ENCODE measurements at places on chromosomes 2 and 18.

- DNase-seq: no peak
These were observed 633.4 kb downstream of the DPP10 start for GRCh38 chr2:115075800-115076199.

- no peak for DNase-seq
These were observed 2.4 kb upstream of the RNF144A start for GRCh38 chr2:6914828-6915227.

DNA sequence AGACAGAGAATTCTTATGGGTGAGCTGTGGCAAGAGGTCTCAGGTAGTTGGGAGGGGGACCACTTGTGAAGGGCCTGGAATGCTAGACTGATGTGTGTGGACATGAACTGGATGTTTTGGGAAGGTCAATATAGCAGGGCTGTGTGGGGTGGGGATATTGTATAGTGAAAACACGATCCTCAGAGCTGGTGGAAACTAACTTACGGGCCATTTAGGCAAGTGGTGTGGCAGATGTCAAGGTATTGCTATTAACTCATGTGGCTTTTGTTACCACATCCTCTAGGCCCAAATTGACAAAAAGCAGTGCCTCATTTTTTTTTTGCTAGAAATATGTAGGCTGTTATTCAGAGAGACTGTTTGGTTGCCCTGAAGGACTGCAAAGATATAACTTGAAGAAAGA is 8.0 kb upstream of the GALNT1 start:
- DNase-seq: no peak

- no peak for DNase-seq
These were observed 52.5 kb upstream of the LGALSL start for GRCh38 chr2:64401529-64401880.

GRCh38 chr2:185393091-185393490 is 345.5 kb upstream of the FSIP2 start:
- no peak for DNase-seq

GRCh38 chr18:22471546-22472131 is 53.9 kb upstream of the CTAGE1 start:
- DNase-seq: no peak

- DNase-seq: no peak
These were observed 26.8 kb downstream of the ADRA2B start for GRCh38 chr2:96089356-96090195.

GRCh38 chr2:177131858-177132257 is 80.7 kb upstream of the HNRNPA3 start:
- no peak for DNase-seq

DNA sequence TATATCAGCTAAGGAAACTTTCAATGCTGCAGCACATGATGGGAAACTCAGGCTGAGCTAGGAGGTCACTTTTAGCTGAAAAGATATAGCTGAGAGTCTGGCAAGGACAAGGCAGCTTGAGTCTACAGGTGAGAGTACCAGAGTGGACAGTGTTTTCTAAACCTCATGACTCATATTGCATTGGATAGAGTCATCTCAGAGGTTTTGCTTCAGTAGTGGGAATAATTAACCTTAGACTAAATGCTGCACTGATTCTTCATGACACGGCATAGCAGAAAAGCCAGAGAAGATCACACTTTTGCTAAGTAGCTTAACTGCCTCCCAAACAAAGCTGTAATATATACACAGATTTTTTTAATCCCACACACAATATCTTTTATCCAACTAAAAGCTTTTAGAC is 865.0 kb upstream of the CDH2 start:
- DNase-seq: no peak

Measured in muscle of arm (tissue), 14 donors.